ENCODE measurements at places on chromosomes 5 and 9.

DNA sequence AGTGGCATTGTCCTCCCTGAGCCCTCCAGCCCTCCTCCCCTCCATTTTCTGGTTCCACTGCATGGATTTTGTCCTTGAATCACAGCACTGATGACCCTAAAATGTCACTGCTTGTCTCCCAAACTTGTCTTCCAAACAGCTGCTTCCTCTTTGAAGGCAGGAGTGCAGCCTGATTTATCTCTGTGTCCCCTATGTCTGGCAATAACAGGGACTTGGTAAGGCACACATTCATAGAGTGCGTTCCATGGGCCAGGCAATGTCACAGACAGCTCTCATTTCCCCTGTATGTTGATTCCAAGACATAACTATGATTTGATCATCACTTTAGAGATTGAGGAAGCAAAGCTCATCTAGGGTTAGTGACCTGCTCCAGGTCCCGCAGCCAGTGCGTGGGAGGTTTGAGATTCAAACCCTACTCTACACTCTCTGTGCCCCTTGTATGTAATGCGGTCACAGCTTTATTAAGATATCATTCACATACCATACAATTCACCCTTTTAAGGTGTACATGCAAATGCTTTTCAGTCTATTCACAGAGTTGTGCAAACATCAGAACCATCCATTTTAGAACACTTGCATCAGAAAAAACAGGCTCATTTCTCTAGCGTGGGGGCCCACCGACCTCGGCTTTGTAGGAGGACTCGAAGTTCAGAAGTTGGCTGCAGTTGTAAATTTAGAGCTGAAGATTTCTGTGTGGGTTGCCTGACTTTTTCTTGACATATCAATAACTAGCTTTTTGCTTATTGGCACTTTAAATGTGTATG lies 28.4 kb upstream of the BOD1 start:
- no peak for DNase-seq

DNA sequence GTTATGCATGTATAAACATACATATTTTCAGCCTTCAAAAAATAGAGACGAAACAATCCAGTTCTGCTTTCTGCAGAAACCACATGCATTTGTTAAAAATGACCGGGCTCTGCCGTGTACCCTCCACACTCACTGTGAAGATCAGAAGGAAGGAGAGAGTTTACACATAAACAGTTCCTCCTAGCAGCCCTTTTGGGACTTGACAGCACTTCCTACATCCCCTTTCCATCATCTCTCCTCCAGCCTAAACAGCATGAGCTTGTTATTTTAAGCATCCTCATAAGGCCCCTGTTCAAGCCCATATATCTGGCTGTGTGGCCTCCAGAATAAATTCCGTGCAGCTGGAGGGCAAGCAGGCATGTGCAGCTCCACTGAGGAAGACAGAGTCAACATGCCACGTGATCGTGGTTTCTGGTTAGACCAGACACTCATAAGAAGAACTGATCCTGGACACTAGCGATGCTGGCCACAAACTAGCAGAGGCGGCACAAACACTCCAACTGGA lies 42.2 kb downstream of the NIPAL4 start:
- no peak for DNase-seq

GRCh38 chr5:80933036-80933435 lies 27.1 kb upstream of the RASGRF2 start:
- DNase-seq: no peak

GRCh38 chr5:174775081-174775480 lies 50.7 kb downstream of the MSX2 start:
- DNase-seq: no peak

DNA sequence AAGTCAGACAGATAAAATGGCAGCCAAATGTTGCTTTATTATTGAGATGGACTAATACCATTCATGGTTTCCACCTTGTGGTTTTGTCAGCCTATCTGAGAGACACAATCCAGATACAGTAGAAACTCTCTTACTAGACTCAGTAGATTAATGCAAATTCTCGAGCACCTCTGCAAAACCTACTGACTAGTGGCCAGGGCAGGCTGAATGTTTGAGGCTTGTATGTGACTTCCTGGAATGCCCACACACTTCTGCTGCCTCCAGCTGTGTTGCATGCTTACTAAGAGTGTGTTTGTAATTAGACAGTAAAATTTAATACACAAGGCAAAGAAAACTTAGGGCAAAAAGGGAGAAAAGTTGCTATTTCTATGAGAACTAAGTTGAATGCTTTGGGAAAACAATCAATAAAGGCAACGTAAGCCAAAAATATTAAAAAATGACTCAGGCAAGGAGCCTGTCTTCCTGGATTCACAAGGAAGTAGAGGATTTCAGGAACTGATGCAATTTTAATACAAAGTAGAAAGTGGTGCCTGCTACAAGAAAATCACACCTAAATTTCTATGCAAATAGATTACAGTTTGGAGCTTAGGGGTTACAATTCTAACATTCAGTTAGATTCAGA lies 30.2 kb upstream of the CCNG1 start:
- DNase-seq: no peak

- DNase-seq: no peak
Measured at GRCh38 chr5:60445427-60445826, 254.5 kb downstream of the DEPDC1B start.

DNA sequence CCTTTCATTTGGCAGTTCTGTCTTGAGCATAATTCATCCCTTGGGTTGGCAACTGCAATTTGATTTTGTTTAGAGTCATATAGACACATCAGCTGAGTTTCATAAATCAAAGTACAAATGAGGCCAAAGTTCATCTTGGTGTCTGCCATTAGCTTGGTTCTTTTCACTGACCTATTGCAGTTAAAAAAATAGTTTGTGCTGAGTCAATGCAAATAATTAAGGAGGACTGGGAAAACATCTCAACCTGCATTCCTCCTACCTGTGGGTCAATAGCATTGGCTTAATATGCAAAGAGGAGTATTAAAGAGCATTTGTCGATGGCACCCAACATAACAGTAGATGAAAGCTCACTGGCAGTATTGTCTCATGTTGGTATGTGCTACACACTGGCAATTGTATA lies 1.6 kb downstream of the PKD2L2 start:
- DNase-seq: no peak

GRCh38 chr9:128026255-128026772 lies 40.8 kb downstream of the NAIF1 start:
- DNase-seq: no peak

- DNase-seq: no peak
Measured at GRCh38 chr9:35774907-35775635, 16.3 kb upstream of the NPR2 start.

DNA sequence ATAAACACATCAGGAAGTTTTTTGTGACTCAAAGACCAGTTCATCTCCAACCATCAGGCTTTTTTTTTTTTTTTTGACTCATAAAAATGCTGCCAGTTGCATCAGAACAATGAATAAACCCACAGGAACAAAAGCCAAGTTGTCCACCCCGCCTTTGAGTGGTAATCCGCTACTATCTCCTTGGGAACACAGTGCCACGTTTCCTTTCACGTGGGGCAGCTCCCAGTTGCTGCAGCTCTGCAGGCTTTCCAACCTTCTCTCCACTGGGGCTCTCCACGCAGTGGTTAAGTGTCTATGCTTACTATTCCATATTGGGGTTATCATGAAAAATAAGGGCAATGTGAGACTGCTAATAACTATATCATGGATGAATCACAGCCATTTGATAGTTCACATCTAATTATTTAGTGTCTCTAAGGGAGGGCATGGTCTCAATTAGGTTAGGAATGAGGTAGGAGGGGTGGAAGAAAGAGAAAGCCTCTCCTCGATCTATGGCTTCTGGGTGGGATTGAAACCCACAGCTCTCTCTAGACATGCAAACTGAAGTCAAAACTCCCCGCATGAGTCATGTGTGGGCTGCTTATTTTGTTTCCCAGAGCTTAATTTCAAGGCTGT lies 55.8 kb upstream of the ACTBL2 start:
- DNase-seq: no peak

DNA sequence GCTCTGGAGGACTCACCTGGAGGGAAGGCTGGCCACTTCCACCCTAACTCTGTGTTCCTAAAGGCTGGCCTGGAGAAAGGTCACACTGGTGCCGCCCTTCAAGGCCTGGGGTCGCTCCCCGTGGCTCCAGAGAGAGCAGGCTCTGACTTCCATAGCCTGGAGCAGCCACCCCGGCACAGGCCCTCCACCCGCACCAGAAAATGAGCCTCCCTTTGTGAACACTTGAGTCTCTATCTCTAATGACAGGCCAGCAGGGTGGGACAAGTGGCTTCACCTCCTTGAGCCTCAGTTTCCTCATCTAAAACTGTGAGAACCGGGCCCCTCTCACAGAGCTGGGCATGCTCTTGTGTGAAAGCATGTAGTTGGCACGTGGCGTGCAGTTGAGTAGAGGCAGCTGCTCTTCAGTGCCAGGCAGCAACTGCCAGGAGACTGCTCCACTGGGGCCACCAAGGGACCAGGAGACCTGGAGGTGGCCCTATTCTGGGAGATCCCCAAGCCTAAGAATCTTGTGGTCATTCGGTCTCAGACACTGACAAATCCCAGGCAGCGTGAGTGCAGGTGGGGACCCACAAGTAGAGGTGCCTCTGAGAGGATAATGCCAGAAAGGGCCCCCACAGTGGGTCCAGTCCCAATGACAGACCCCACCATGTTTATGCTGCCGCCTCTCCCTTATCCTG lies 56.7 kb upstream of the GARNL3 start:
- DNase-seq: no peak

- no peak for DNase-seq
Measured at GRCh38 chr5:81147011-81147885, 85.9 kb upstream of the CKMT2 start.

- no peak for DNase-seq
Measured at GRCh38 chr5:56183506-56183905, 49.6 kb downstream of the ANKRD55 start.
